Fibroblast of skin of scalp (primary cell): ENCODE measurements at places on chromosomes 5 and 9.

DNA sequence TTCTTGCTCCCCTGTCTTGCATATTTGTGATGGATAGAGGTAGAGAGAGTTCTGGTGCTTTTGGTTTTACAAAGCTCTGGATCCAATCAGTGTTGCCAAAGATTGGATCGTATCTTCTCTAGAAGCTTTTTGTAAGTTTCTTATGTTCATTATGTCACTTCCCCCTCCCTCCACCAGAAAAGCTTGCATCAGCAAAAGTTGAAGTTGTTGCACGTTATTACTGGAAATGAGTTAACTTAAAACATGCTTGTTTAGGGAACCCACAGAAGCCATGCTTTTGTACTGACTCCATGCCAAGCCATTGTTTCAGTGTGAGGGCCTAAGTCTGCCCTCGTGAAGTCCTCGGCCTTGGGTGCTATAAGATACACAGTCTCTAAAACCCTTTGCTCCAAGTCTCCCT is 186.5 kb downstream of the ERCC6L2 start:
- DNase-seq, result peak; percentile 58

DNA sequence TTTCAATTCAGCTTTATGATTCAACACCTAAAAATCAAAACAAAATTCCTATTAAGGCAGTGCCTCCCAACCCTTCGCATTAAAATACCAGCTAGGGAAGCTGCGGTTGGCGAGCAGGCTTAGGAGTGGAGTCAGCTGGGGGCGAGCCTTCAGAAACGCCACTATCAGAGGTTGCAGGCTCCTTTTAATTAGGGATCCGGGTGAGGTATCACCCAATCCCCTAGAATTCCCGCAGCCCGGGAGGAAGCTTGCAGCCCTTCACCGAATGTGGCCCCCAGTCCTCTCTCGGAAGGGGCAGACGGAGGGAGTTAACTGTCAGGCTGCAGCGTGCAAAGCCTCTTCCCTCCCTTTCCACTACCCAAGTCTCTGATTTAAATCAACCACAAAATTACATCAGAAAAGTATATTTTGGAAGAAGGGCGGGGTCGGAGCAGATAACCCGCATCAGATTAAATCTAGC is 1.7 kb downstream of the STC2 start:
- DNase-seq, result peak; percentile 95

DNA sequence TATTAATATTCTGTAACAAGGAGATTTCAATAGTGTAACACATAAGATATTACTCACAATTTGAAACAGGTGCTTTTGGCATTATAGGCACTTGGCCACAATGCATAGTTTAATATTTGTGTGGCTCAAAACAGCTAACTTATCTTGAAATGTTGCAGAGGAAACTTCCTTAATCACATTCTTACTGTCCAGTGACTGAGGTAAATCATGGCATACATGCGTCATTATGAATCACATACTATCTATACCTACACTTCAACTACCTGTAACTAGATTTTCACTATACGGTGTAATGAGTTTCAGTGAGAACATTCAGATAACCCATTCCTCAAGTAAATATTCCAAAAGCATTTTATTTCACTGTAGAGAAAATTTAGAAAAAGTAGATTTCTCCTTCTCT is 218.8 kb downstream of the PDE4D start:
- no peak for DNase-seq

- DNase-seq, result no peak
Observed at GRCh38 chr5:84248013-84248412, 136.7 kb downstream of the EDIL3 start.

GRCh38 chr5:1897816-1898450 is 15.2 kb upstream of the IRX4 start:
- DNase-seq, result no peak

DNA sequence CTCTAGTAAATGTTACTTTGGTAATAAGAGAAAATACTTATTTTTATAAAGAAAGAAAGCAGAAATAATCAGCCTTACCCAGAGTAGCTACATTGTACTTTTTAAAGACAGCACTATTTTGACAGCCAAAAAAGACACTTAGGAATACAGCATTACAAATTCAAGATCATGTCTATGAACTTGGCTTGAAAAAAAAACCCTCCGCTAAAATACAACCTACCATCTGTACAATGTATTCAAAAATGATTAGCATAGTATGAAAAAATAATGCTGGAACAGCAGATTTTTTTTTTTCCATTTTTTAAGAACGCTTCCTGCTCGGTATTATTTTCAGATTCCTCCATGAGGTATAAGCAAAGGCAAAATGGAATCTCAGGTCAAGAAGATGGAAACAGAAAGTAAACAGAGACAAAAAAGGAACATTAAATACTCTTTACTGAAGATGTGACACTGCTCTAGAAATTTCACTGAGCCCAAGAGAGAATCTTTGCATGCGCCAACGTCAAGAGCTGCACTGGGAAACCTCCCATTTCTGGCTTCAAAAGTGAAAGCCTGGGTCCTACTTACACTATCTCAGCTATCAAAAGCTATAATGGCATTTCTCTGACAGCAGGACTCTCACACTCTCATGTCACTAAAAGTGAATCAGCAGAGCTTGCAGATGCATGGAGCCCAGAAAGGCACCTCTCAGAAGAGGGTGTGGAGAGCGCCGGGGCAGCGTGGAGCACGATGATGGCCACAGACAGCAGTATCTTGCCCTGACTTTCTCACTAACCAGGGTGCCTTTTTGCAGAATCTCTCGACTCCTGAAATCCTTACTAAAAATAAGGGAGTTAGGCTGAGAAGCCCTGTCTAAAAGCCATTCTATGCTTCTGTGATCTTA is 167.4 kb downstream of the ELAVL2 start:
- DNase-seq, result no peak

GRCh38 chr5:82097-82496 is 9.9 kb upstream of the PLEKHG4B start:
- DNase-seq, result peak; percentile 78

DNA sequence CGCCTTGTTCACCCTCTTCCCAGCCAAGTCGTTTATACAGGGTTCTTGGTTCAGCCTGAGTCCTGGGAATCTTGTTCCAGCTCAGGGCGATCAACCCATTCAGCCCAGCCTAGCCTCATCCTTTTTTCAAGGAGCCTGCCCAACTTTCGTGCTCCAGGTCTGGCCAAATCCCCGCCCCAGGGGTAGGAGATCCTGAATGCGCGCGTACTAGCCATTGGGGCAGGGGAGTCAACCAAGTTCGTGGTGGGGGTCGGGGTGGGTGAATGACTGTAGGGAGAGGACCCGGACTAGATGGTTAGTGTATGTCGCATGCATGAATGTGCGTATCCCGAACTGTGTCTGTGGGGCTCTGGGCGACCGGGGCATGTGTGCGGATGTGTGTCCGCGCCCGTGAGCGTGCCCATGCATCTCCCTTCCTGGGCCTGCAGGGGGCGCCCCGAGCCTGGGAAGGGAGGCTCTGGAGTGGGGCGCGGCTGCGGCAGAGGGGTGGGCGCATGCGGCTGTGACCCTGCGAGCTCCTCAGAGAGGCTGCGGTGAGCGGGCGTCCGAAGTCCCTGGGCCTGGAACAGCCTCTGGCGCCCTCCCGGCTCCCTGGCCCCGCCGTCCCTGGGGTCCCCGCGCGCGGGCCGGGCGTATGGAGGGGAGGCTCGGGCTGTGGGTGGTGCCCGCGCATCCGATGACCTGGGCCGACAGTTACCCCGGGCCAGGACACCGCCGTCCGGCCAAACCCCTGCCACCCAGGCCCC is 8.7 kb downstream of the CCL21 start:
- DNase-seq, result peak; percentile 68

DNA sequence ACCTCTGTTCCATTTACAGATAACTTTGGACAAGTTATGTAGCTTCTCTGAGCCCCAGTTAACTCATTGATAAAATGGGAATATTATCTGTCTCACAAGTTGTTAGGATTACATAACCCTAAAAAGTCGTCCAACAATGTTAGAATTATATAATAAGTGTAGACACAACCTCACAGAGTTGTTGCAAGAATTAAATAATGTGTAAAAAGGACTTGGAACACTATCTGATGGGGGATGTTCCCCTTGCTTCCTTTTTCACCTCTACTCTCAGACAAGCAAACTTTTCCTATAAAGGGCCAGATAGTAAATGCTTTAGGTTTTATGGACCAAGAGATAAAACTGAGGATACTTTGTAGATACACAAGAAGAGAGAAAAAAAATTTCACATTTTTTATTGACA is 193.5 kb downstream of the GAPVD1 start:
- no peak for DNase-seq

DNA sequence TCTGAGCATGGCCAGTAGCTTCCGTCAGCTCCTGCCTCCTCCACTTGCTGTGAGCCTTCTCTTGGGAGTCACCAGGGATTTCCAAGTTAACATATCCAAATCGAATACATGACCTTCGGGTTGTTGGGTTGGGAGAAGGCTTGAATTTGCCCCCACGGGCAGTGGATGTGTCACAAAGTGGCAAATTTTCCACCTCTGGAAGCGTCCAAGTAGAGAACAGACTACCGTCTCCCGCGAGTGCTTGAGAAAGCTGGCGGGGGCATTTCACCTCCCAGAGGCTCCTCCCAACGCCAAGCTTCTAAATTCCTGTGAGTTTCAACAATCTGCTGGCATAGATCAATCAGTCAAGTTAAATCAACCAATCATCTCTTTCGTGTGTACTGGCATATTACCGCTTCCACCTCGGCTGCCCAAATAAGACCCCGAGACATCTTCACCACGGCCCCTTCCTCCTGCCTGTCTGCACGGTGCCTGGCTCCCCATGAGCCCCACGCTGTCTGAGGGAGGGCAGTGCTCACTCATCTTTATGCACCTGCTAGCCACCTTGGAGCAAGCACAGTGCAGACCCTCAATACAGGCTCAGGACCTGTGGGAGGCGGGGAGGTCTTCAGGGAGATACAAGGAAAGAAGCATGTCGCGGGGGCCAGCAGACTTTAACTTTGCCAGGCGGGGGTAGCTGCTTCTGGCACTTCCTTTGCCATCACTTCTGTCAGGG is 79.1 kb downstream of the MRPL36 start:
- DNase-seq, result no peak

GRCh38 chr5:83488271-83488670 is 16.7 kb downstream of the VCAN start:
- DNase-seq, result peak; percentile 30

DNA sequence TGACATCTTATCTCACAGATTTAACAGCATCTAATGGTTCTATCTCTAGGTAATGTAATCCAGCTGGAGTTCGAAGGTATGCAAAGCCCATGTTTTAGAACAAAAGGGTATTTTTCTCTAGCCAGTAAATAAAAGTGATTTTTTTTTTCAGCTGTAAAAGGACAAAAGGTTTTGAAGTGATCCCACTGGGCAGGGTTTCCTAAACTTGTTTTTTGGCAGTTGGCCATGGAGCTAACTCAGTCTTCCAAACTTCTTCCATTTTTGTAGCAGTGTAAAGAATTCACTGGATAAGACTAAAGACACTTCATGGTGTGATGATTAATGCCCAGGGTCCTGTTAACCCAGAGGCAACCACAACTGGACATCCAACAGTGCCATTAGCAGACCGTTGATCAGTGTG is 63.8 kb downstream of the TMEM252 start:
- no peak for DNase-seq

GRCh38 chr9:81082221-81082620 is 607.1 kb downstream of the TLE1 start:
- DNase-seq, result peak; percentile 82

- no peak for DNase-seq
Observed at GRCh38 chr5:122693963-122694362, 80.9 kb upstream of the SNX2 start.

DNA sequence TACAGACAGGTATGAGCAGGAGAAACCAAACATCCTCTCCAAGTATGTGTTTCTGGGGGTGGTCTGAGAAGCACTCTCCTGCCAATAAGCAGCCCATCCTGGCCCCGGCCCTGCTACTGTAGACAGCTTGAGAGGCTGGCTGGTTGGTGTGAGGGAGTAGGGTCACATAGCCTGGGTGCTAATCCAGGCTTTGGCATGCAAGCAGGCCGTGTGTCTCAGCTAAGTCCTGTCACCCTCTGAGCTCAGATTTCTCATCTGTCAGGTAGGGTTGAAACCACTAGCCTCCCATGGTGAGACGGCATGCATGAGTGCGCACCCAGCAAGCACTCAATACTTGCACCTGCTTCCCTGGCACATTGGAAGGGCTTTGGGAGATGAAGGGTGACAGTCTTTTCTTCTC is 49.8 kb upstream of the PHYKPL start:
- DNase-seq, result no peak

DNA sequence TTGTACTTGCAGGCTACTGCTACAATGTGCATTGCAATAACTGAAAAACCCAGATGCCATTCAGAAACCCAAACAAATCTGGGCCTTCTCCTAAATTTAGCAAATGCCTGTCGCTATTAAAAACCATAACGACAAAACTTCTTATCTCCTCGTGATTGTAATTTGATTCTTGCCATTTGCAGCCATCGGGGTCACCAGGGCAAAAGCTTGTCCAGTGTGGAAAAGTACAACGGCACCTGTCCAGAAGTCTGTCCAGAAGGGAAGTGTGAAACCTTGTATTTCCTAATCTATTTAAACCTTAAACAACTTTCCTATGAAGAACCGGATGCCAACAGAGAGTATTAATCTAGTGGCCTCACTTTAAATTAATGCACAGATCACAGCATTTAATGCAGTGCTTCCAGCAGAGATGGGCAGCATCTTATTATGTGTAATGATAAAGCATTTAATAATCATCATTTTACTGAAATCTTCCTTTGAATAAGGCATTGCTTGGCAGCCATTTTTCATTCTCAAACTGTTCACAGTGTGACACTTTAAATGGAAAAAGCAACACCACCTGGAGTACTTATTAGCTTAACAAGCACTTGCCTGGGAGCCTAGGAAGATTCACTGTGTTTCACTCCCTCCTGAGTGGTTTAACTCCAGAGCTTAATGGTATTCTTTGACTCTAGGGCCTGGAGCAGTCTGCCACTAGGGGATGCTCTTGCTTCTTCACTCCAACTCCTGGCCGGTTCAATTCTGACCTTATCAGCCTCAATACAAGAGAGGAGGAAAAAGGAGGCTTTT is 4.9 kb upstream of the C7 start:
- peak; percentile 67 for DNase-seq

GRCh38 chr9:81652058-81652687 is 37.2 kb downstream of the TLE1 start:
- no peak for DNase-seq

GRCh38 chr9:13387734-13388067 is 108.2 kb upstream of the MPDZ start:
- no peak for DNase-seq

GRCh38 chr5:73434461-73434860 is 14.1 kb downstream of the FOXD1 start:
- DNase-seq, result peak; percentile 13

GRCh38 chr5:107196500-107197059 is 474.2 kb downstream of the EFNA5 start:
- DNase-seq, result no peak

DNA sequence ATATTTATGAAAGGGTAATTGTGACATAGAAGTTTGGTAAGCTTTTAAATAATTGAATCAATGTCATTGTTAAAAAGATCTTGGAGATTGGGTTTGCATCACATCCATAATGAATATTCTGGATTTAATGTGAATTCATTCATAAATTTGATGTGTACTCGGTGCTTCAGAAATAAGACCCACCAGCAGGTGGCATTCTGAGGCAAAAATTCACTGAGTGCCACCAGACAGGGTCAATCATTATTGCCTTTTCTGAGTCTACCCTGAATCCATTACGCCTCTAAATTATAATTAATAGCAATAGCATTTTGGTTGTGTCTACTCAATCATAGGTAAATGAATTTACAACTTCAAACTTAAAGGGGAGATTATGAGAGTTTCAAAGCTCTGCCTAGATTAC is 1.0 kb downstream of the TRPC7 start:
- no peak for DNase-seq

GRCh38 chr5:129973716-129974426 is 69.6 kb downstream of the CHSY3 start:
- peak; percentile 72 for DNase-seq

GRCh38 chr5:110580625-110581024 is 145.8 kb downstream of the TMEM232 start:
- DNase-seq, result no peak

- no peak for DNase-seq
Observed at GRCh38 chr5:68287631-68287975, 72.0 kb downstream of the PIK3R1 start.
